Activated naive CD8-positive, alpha-beta T cell treated with anti-CD3 and anti-CD28 coated beads for 36 hours (primary cell): ENCODE measurements at places on chromosomes 3 and 15. TPM values are rescaled to one million over a fixed set of nuclear protein-coding genes. Genes with fewer than 3 reads are reported as not detected.

The ADAMTS7 gene
- 0.10 TPM for total RNA-seq

The LRRIQ4 gene
- 0.18 TPM for total RNA-seq

DNA sequence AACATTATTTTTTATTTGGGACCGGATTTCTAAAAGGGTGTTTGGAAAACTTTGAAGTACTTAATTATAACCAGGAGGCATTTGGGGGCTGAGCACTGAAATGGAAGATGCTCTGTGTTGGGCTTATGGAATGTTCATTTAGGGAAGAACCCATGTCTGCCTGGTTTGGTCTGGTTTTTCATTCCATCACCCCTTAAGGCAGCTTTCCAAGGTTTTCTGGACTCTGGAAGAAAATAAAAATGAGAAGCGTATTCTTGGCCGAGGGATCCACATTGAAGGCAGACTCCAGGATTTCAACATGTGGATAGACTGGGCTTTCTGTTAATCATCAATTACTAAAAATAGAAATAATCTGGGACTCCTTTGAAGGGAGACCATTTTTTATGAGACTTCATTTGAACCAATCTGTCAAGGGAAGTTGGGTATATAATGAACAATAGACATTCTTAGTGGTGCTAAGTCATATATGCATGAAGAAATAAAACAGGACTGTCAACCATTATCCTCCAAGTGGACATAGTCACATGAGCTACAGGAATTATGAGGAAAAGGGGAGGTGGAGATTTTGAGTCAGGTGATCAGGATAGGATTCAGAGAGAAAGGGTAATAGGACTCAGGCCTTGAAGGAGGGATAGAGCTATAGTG is 270.5 kb upstream of the ADAMTS9 start:
- no peak for DNase-seq

The DPPA4 gene
- total RNA-seq, result 1.1 TPM

- DNase-seq, result no peak
Measured at GRCh38 chr15:101476756-101477155, 12.8 kb downstream of the PCSK6 start.
